Foreskin fibroblast (primary cell): ENCODE measurements at places on chromosomes 6 and 20.

DNA sequence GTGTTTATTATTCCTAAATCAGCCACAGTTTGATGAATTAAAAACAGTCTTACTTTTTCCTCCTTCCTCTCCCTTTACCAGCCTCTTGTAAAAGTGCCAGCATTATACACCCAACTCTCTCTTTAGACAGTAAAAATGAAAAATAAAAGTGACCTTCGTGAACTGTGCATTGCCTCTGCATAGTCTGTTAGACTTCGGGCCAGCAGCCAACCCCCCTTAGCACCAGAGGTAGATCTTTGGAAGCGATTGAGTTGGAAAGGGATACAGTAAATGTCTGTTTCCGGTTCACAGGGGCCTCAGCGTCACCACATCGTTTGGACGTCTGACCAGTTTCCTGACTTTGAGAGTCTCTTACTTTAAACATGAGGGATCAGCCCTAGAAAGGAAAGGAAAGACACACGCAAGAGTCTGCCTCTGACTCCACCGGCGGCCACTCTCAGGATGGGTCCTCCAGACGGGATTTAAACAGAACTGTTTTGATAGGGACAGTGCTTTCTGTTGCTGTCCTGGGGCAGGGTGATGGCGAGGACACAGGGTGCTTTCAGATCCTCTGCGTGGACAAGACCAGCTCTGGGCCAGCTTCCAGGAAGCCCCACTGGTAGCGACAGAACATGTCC lies 206.6 kb upstream of the PREP start:
- DNase-seq: no peak

- DNase-seq: peak; percentile 98
These were observed at the start of gene SRXN1 for GRCh38 chr20:653110-653589. Gene SRXN1 (minus strand): TSS chr20:653200. CDS start chr20:653185, 15 bp downstream.

GRCh38 chr20:25007491-25008305 lies 15.1 kb upstream of the APMAP start:
- DNase-seq: no peak

DNA sequence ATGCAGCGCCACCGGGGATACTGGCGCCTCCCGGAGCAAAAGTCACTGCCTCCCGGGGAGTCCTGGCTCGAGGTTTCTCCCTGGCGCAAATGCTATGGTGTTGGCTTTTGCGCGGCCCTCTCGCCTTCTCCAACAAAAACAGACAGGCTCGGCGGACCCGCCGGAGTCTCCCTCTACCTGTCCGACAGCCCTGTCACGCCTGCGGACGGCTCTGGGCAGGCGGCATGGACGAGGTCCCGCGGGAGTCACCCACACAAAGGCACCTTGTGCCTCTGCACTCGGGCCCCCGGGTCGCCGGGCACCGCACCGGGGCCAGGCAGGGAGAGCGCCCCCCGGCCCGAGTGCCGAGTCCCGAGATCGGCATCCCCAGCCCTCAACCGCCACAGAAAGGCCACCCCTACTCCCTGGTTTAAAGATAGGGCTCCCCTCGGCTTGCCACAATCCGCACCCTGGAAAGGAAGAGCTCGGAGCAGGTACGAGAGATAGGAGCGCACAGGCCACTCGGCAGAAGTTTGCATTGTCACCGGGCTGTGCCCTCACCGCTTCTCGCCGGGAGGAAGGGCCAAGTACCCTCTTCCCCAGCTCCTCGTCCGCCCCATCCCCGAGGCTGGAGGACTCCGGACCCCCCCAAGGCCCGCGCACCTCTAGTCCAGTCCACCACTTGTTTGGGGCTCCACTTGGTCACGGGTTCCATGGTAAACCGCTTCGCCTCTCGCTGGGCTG lies 903 bp downstream of the CNKSR3 start:
- peak; percentile 64 for DNase-seq

DNA sequence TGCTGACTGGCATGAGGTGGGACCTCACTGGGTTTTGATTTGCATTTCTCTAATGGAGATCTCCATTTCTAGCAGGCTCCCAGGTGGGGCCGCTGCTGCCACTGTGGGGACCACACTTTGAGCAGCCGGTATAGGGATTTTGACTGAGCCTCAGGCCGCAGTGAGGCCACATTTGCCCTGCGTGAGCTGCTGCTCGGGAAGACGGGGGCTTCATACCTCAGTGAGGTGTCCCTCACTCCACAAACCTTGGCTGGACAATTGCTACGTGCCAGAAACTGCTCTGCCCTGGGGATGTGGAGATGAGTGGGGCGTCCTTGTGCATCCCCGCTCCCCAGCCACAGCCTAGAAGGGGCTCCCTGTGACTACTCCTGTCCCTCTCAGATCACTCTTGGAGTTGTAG lies 134.3 kb downstream of the ANKRD60 start:
- no peak for DNase-seq
